ENCODE measurements at places on chromosomes 3 and 15.
A peak's percentile ranks its signal among the peaks of the same experiment; 100 is the strongest.

GRCh38 chr15:100169615-100170290 is 172.0 kb downstream of the ADAMTS17 start:
- DNase-seq: no peak

DNA sequence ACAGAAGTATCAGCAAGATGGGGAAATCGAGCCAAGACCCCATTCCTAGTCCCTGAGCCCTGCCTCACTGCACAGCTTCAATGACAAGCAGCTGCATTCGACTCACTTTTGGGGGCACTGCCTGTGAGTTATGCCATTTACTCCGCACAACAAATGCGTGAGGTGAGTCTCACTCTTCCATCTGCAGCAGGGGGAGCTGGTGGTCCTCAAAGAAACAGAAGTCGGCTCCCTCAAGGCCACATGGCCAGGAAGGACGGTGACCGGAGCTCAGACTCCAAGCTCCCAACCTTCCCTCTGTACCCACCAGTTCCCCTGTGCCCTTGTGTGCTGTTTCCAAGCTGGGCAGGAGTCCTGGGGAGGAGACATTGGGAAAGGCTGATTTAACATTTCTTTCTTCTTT is 127.7 kb upstream of the IQSEC1 start:
- DNase-seq: no peak

GRCh38 chr3:153209596-153209995 is 47.6 kb downstream of the RAP2B start:
- no peak for DNase-seq

- DNase-seq: no peak
Measured at GRCh38 chr3:64568895-64569517, 118.8 kb downstream of the ADAMTS9 start.

- no peak for DNase-seq
Measured at GRCh38 chr3:3074551-3075257, 35.5 kb downstream of the IL5RA start.

DNA sequence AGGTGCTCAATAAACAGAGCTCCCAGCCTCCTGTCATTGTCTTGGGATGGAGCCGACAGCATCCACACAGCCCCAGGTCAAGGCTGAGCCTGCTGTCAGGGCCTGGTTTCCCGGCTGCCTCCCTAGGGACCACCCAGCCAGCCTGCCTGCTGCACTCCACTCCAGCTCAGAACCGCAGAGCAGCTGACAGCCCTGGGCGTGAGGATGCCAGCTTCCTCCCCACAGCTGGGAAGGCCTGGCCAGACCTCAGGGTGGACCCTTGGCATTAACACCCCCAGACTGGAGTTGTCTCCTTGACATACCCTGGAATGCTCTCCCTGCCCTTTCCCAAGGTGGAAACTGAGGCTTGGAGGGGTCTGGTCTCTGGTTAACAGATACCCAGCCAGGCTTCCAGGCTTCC is 112.0 kb downstream of the WNT7A start:
- DNase-seq: no peak

- DNase-seq: peak; percentile 31
Measured at GRCh38 chr3:71305231-71306206, 278.0 kb downstream of the FOXP1 start.

DNA sequence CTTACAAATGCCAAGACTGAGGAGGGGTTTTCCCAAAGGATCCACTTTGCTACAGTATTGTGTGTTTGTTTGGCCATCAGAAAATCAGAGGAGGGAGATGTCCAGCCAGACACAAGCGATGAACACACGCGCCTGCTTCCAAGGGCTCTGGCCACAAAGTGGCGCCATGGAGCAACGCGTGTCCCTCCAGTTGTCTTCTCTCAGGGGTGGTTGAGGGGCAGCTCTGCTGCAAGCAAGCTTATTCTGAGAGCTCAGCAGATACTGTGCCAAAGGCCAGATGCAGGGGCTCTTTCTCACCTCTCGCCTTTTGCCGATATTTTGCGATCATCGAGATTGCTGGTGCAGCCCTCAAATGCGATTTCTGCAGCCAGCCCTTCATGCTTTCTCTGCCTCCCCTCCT is 88.9 kb upstream of the OSBPL11 start:
- DNase-seq: no peak

- DNase-seq: no peak
Measured at GRCh38 chr3:101217472-101218245, 102.7 kb downstream of the IMPG2 start.

GRCh38 chr15:59245559-59245958 is 38.9 kb downstream of the LDHAL6B start:
- DNase-seq: no peak

DNA sequence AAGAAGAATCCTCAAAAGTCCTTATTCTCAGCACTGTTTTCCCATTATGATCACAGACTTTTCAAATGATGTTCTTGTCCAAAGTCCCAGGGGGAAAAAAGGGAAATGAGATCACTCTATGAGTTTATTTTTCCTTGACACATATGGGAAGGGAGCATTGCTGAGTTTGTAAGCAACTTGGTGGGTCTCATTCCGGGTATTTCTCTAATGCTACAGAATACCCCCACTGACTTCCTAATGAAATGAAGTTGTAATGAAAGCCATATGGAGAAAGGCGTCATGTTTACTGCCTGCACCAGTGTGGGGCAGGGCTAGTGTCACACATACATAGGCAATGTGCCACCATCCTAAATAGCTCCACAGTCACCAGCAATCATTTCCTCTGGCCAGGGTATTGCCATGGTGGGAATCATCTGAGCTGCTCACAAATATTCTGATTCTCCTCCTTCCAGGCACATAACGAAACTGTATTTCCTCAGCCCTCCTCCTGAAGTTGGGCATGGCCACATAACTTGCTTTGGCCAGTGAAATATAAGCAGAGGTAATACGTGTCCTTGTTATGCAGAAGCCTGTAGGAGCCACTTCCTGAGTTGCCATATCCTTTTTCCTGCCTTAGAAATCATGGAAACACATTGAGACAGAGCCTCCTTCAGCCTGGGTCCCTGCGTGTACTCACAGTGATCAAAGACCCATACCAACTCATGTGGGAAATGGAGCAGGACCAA is 41.0 kb upstream of the C15orf61 start:
- no peak for DNase-seq

DNA sequence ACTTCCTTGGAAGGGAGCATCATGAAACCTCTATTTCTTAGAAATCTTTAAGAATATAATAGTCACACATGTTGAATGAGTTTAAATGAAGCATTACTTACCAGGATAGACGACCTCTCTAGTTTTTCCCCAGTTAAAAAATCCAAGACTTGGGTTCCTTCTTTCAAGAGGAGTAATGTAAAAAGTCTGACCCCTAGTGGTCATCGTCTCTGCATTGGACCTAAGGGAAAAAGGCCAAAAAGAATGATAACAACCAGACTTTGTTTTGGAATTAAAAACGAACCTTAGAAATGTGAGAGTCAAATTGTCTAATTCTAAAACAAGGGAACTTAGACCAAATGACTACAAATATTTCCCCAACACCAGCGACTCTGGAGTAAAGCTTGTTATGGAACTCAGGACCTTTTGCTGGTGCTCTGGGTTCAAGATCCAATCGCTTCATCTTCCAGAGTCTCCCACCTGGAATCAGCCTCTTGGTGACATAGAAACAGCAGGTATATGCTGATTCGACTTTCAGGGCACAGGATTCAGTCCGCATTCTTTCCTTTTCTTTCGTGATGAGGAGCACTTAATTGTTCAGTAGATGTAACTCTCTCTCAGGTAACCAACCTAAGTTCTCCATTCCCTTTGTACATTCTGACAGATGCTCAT is 214.8 kb upstream of the TPRG1 start:
- no peak for DNase-seq

DNA sequence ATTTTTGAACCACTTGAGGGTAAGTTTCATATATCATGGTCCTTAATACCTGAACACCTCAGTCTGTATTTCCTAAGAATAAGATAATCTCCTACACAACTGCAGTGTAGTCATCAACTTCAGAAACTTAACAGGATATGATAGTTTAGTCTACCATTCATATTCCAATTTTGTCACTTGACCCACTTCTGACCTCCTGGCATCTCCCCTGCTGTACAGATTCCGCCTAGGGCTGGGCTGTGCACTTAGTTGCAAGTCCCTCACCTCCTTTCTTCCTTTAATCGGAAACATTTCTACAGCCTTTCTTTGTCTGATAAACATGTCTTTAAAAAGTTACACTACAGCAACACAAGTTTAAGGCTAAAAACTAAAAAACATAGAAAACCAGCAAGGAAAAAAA is 218.4 kb upstream of the SLCO3A1 start:
- DNase-seq: no peak

DNA sequence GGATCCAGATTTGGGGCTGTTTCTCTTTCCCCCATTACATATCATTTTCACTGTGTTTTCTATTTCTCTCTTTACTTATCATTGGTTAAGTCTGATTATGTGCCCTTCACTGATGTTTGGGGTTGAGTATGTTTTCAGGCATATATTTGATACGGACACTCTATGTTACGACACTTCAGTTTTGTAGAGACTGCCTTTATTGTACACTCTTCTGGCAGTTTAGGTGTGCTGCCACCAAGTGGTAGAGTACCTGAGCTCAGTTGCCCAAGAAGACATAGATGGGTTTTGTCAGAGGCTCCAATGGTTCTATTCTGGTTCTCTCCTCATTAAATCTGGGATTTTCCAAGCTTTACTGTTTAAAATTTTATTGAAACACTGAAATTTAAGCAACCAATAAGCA is 255.0 kb upstream of the ROPN1 start:
- DNase-seq: no peak

GRCh38 chr15:49036650-49037545 is 9.3 kb downstream of the SECISBP2L start:
- DNase-seq: no peak

DNA sequence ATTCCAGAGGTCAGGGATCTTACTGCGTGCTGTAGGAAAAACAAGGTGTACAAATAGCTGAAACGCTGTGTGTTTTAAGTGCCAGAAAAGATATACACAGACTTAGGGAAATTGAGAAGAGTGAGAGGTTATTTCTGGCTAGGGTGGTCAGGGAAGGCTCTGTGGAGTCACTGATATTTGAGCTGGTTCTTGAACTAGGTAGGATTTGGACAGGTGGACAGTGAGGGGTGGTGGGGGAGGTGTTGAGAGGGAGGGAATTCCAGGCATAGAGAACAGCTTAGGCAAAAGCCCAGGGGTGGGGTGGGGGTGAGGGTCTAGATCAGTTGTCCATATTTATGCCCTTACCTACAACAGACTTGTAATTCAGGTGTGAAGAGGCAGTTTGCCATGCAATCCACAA is 7.0 kb downstream of the SEMA6D start:
- DNase-seq: no peak

DNA sequence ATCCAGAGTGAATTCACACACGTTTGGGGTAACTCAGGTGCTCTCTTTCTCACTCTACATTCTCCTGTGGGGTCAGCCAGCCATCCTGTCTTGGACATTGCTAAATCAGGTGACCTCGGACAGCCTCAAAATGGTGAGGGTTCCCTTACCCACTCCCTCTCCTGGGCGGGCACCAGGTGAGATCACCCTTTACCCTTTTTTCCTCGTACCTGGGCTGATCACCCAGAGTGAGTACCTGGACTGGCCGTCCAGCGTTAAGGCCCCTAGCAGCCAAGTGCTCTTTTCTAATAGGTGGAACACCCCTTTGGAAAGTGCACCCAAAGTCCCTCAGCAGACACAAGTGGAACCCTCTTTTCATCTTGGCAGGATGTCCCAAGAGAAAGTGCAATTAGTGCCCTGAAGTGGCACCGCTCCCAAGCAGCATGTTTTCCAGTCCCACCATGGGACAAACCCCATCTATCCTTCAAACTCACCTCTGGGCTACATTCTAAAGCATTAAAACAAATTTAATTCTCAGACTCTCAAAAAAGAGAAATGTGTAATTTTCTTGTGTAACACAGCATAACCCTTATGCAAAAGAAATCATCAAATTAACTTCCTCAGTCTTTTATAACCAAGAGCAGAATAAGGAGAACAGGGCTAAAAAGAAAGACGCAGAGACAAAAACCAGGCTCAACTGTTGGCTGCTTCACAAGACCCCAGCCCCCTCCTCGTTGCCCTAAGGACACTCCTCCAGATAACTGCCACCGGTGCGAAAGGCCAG is 20.7 kb downstream of the TRANK1 start:
- DNase-seq: no peak

- no peak for DNase-seq
Measured at GRCh38 chr3:193884027-193884426, 251.9 kb upstream of the HES1 start.

DNA sequence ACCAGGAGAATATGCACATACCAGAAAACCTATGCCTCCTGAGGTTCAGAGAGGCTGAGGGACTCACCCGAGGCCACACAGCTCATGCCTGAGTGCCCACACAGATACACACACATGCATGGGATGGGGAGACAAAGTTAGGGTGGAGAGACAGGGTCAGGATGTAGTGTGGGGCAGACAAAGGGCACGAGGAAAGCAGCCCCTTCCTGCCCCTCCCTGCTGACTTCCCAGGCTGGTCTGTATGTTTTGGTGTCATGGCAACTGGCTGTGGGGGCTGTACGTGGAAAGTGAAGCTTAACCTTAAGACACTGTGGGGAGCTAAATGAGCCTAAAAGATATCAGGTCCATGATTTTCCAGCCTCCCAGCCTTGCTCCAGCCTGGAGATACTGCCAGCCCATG is 57.8 kb downstream of the EPHB3 start:
- no peak for DNase-seq

DNA sequence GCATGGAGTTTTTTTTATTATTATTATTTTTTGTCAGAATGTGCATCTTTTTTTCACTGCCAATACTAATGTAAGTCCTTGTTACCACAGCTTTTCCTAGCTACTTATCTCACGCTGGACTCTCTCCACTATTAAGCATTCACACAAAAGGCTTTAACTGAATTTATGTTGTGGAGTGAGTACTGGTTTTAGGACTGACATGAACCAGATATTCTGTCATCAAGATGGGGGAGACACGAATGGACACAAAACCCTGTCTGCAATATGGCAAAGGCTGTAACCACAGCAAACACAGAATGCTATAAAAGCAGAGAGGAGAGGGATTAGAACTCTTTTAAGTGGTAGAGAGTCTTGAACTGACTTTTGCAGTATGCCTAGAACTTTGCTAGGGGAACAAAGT is 592.2 kb upstream of the TBL1XR1 start:
- DNase-seq: no peak

DNA sequence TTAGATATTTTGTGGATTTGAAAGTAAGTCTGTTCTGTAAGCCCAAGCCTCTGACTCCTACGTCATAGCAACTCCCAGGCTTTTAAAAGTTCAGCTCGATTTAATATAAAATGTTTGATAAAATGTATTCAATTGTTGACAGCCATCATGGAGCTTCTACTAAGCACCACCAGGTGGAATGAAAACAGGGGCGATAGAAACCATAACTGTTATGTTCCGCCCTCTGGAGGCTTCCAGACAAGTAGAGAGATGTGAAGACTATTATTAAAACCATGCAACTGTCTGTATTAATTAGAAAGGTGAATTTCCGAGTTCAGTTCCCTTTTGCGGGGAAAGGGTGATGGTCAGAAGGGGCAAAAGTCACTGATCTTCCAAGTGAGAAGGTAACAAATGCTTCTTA is 292.2 kb downstream of the NR2F2 start:
- DNase-seq: no peak

- no peak for DNase-seq
Measured at GRCh38 chr3:127374086-127375010, 86.5 kb upstream of the PRR20G start.

- no peak for DNase-seq
Measured at GRCh38 chr3:62241279-62241678, 132.1 kb downstream of the FEZF2 start.
